SK-MEL-5 (cell line): ENCODE measurements at places on chromosomes 2 and 18. TPM values are rescaled to one million over a fixed set of nuclear protein-coding genes. Genes with fewer than 3 reads are reported as not detected.

Gene HES6
- 157 and 191 TPM in 2 replicates for total RNA-seq

Gene C2orf69
- total RNA-seq: 11.2 and 11.4 TPM in 2 replicates

Gene ANXA4
- 24.6 and 26.1 TPM in 2 replicates for total RNA-seq

Gene LRATD1
- 0.18 and 0.21 TPM in 2 replicates for total RNA-seq

Gene MARCO
- total RNA-seq: not detected in 2 replicates

Gene C1GALT1C1L
- total RNA-seq: 1.0 and 1.2 TPM in 2 replicates

Gene SOX11
- total RNA-seq: not detected in 2 replicates

Gene RAB6C
- not detected in 2 replicates for total RNA-seq

Gene TRIP12
- total RNA-seq: 115 and 125 TPM in 2 replicates

Gene SLC9A4
- not detected in 2 replicates for total RNA-seq

Gene TEKT4
- total RNA-seq: not detected in 2 replicates

Gene COL4A4
- total RNA-seq: not detected in 2 replicates

Gene WNT10A
- 0.05 and 0.11 TPM in 2 replicates for total RNA-seq

Gene PCARE
- 0.03 TPM in 1 of 2 replicates, not detected in the other for total RNA-seq

Gene HSBP1L1
- 23.4 and 28.1 TPM in 2 replicates for total RNA-seq

Gene CCDC141
- total RNA-seq: 0.13 TPM in 1 of 2 replicates, not detected in the other

Gene PROC
- not detected in 2 replicates for total RNA-seq

Gene GBX2
- total RNA-seq: 1.2 TPM in 2 replicates

Gene ANKRD30B
- 7.1 and 7.3 TPM in 2 replicates for total RNA-seq

Gene CFC1
- total RNA-seq: not detected in 2 replicates

Gene KRTCAP3
- total RNA-seq: not detected in 2 replicates

Gene CLEC4F
- total RNA-seq: not detected in 2 replicates

Gene NT5C1B
- not detected in 2 replicates for total RNA-seq

Gene GALNT14
- total RNA-seq: 4.8 and 5.9 TPM in 2 replicates

Gene GAL3ST2
- not detected in 2 replicates for total RNA-seq

Gene OTOS
- not detected in 2 replicates for total RNA-seq

Gene C2orf66
- not detected in 2 replicates for total RNA-seq

Gene SERPINB3
- not detected in 2 replicates for total RNA-seq

Gene UGT1A3
- not detected in 2 replicates for total RNA-seq

Gene CCDC150
- total RNA-seq: 0.69 and 2.1 TPM in 2 replicates

Gene KCNF1
- 0.05 TPM in 1 of 2 replicates, not detected in the other for total RNA-seq

Gene SLC23A3
- total RNA-seq: 0.13 and 0.34 TPM in 2 replicates

Gene NXPH2
- 0.43 TPM in 1 of 2 replicates, not detected in the other for total RNA-seq

Gene ATF2
- total RNA-seq: 30.2 and 40.4 TPM in 2 replicates

Gene MALL
- not detected in 2 replicates for total RNA-seq

Gene ANO7
- 0.32 and 0.37 TPM in 2 replicates for total RNA-seq

Gene LOXHD1
- not detected in 2 replicates for total RNA-seq

Gene AFF3
- 2.8 and 4.2 TPM in 2 replicates for total RNA-seq

Gene MRO
- 3.1 and 5.5 TPM in 2 replicates for total RNA-seq

Gene TMEM198
- total RNA-seq: 2.1 TPM in 2 replicates
